ENCODE measurements at places on chromosomes 2 and 18. TPM values are rescaled to one million over a fixed set of nuclear protein-coding genes. Genes with fewer than 3 reads are reported as not detected.

GRCh38 chr2:234100686-234101085, 50.2 kb downstream of the SPP2 start:
- DNase-seq: no peak

DNA sequence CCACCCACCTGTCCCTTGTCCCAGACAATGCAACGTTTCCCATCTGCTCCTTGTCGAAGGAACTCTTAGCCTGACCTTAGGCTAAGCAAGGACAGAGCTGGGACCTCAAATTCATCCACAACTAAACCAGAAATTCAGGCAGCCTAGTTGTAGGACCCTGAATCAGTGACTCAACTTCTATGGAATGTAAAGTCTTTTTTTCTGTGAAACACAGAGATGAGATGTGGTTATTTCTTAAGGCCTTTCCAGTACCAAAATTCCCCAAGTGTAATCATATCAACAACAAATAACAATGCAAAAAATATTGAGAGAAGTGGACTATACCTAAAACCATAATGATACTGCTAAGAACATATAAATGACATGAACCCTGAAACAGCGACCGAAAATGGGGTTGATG, 46.7 kb downstream of the EN1 start:
- no peak for DNase-seq

DNA sequence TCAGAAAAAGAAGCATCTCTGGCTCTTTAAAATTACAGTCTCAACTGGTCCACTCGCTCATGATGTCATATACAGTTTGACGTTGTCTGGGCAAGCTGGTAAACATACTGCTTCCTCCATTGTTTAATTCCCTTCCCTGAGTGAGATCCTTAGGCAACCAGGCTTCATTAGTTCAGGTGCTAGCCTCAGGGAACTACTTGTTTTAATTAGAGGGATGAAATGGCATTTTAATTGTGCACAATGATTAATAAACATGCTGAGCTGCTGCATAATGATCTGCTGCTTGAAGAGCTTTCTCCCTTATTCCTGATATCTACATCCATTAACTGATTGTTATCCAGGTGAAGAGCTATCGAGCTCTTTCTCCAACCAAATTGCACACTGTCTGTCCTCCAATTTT, 195.6 kb upstream of the ETAA1 start:
- DNase-seq: no peak

Gene ASAP2
- total RNA-seq: 58.1 TPM

Gene PARD3B
- 25.7 TPM for total RNA-seq

Gene UPP2
- not detected for total RNA-seq

Measured in thoracic aorta (tissue), 2 donors.